ENCODE measurements at places on chromosomes 3 and 15.

- no peak for DNase-seq
Observed at GRCh38 chr3:128009952-128010846, 42.0 kb upstream of the SEC61A1 start.

DNA sequence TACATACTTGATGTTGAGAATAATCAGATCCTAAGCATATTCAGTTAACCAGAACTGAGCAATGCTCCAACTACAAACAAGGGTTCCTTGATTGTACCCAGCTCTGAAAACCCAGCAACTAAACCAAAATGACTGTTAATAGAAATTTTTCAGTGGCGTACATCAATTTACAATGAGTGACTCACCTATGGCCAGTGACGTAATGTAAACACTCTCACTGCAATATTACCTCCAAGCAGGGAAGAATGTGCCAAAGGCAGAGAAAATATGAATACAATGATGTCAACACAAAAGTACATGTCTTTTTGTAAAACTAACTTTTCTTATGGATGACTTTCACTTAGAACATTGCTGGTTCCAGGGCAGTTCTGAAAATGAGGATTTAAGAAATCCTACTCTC, 611.3 kb downstream of the EDEM1 start:
- DNase-seq = no peak

- no peak for DNase-seq
Observed at GRCh38 chr15:50278496-50278895, 13.0 kb upstream of the HDC start.

- no peak for DNase-seq
Observed at GRCh38 chr3:21477541-21478288, 273.3 kb downstream of the ZNF385D start.

DNA sequence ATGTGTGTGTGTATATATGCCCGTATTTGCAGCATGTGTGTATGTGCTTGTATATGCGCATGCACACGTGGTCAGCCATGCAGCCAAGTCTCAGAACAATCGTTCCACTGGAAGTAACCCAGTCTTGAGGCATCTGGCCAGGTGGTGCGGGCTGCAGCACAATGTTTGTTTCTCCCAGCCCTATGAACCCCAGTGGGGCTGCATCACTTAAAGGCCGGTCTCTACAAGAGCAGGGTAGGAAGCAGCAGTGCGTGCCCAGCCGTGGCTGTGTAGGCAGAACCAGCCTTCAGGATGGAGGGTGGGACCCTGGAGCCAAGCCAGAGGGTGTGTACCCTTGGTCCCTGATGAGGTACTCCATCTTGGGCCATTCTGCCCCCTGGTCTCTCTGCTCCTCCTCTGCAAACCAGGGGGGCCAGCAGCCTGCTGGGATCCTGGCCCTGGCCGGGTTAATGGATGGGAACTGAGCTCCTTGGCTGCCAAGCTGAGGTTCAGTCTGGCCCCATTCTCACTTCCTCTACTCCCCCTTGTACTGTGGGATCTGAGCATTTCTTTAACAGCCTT, 11.8 kb downstream of the KLF13 start:
- no peak for DNase-seq

DNA sequence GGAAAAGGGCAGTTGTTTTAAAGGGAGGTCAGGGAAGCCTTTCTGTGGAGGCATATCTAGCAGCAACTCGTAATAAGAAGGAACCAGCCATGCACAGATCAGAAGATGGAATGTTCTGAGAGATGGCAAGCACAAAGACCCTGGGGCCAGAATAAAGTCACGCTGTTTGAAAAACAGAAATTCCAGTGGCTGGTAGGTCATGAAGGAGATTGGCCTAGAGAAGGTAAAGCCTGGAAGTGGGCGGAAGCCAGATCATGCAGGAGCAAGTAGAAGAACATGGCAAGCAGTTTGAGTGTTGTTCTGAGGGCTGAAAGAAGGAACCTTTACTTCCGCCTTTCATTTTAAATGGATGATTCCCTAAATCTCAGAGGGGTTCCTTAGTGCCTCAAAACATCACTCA, 208.1 kb upstream of the PPP2R3A start:
- DNase-seq = no peak

- DNase-seq = no peak
Observed at GRCh38 chr3:12990781-12991480, 82.3 kb downstream of the IQSEC1 start.

DNA sequence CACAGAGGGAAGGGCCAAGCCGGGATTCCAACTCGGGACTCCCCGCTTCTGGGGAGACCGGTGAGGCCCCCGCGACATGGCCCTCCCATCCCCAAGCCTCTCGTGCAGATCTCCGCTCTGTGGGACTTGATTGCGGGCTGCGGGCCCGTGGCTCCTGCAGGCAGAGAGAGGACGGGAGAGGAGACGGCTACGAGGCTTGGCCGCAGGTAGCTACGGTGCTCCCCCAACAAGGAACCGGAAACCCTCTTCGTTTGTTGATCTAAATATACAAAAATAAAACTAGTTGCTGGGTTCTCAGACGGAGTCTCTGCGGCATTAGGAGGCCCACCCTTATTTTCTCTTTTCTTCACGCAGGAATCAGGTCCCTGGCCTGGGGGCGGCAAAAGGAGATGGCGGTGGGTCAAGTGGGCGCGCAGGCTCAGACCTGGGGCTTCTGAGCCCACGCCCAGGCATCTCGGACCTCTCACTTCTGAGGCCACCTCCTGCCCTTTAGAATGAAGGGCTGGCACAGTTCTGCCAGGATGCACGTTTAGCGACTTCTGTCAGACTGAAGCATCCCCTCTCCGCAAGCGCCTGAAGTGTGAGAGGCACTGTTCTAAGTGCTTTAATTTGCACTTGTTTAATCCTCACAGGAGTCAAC, 10.9 kb downstream of the GNB5 start:
- DNase-seq = no peak

DNA sequence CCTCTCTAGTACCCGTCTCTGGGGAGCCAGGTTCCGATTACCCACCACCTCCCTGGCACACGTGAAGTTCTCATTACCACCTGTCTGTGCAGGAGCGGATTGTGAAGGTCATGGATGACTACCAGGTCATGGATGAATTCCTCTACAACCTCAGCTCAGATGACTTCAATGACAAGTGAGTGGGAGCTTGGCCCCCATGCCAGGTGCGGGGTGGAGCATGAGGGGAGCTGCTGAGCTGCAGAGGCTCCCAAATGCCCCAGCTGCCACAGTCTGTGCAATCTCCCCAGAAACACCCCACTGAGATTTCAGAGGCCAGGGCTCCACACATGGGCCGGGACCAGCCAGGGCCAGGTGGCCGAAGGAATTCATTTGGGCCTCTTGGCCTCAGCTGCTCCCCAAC, 34.3 kb downstream of the DNAH1 start:
- no peak for DNase-seq

GRCh38 chr15:86392296-86392695, 312.6 kb downstream of the AGBL1 start:
- no peak for DNase-seq

- DNase-seq = no peak
Observed at GRCh38 chr3:25904206-25904605, 114.3 kb downstream of the OXSM start.

DNA sequence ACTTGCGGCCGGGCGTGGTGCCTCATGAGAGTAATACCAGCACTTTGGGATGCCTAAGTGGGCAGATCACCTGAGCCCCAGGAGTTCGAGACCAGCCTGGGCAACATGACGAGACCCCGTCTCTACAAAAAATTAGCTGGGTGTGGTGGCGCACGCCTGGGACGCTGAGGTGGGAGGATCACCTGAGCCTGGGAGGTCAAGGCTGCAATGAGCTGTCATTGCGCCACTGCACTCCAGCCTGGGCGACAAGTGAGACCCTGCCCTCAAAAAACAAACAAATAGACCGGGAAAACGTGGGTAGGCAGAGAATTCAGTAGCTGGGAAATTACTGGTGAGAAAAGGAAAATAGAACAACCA, 667 bp downstream of the UMPS start:
- no peak for DNase-seq

- no peak for DNase-seq
Observed at GRCh38 chr3:170867143-170867937, 2.7 kb downstream of the RPL22L1 start.

DNA sequence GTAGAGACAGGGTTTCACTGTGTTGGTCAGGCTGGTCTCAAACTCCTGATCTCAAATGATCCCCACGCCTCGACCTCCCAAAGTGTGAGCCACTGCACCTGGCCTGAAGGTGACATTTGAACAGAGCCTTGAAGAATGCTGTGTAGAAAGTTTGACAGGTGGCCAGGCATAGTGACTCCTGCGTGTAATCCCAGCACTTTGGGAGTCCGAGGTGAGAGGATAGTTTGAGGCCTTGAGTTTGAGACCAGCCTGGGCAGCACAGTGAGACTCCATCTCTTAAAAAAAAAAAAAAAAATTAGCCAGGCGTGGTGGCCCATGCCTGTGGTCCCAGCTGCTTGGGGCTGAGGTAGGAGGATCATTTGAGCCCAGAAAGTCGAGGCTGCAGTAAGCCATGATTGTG, 1.5 kb downstream of the IQGAP1 start:
- DNase-seq = no peak

- DNase-seq = no peak
Observed at GRCh38 chr3:163809540-163809993, 1268.7 kb downstream of the SI start.

DNA sequence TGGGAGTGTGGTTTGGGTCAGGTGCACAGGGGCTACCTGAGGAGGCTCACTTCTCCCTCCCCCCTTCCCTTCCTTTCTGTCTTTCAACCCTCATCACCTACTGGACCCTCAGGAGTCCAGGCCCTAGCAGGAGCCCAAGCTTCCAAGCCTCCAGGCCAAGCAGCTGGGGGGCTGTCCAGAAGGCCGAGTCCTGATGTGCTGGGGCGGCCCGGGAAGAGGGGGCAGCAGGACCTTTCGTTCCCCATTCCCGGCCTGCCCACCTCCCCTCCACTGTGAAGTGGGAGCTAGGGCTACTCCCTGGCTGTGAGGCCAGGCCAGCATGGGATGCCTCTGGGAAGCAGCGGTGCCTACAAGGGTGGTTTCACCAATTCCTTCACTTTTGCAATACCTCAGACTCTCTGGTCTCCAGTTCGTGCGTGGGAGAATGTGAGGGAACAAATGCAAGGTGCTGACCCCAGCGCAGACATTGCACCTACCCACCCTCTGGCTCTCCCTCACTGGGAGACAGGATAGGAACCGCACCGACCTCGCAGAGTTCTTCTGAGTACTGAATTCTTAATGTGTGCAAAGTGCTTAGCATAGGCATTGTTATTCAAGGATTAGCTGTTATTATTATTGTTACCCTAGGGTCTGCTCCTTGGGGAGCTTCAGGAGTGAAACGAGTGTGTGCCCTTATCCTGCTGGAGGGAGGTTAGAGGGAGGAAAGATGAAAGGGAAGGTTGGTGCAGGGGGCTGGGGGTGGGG, 2.5 kb downstream of the EPHB3 start:
- no peak for DNase-seq

GRCh38 chr15:98954411-98954810, 53.2 kb downstream of the PGPEP1L start:
- DNase-seq = no peak

DNA sequence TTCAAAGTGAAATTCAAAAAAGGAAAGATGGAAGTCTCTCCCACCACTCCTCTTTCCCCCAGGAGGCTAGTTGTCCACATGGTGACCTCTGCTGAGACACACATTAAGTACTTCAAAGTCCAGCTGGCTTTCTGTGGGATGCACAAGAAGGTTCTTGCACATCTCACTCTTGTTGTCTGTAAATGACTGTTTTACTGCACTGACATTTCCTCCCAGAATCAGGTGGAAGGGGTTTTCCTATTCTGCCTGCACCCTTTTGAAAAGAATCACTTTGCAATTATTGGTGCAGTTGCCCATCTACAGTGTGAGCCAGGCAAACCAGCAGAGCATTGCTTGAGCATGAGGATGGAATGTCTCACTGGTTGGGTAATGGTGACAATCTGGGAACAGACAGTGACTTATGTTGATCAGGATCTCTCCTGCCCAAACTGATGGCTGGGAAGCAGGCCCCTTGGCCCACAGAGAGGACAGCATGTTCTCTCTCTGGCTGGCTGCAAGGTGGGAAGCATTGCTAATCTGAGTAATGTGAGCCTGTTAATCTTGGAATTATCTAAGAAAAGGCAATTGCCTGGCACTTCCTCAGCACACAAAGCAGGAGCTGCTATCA, 347.7 kb upstream of the SATB1 start:
- DNase-seq = no peak

DNA sequence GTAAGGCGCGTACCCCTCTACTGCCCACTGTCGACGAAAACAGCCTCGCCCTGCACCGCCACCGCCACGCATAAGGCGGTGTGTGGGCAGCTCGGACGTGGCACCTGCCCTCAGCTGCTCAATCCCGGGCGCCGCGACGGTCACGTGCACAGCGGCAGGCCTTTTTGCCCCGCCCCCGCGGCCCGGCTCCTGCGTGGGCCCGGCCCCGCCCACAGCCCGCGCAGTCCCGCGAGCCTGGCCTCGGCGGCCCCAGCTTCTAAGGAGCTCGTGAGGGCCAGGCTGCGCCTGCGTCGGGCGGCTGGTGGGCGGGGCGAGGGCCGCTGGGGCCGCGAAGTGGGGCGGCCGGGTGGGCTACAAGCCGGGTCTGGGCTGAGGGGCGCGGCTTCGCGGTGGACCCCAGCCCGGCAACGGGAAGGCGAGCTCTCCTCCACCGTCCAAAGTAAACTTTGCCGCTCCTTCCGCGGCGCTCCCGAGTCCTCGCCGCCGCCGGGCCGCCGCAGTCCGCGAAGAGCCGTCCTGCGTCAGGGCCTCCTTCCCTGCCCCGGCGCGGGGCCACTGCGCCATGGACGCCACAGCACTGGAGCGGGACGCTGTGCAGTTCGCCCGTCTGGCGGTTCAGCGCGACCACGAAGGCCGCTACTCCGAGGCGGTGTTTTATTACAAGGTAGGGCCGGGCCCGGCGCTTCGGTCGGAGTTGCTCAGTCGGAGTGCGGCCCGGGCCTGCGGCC, at the start of gene CAPN7:
Gene CAPN7 (plus strand): TSS at position 313 of the 728 bp plus-strand sequence. CDS start 250 bp downstream, at position 563.
- no peak for DNase-seq

GRCh38 chr3:196163666-196164493, 47.3 kb downstream of the ZDHHC19 start:
- DNase-seq = no peak

DNA sequence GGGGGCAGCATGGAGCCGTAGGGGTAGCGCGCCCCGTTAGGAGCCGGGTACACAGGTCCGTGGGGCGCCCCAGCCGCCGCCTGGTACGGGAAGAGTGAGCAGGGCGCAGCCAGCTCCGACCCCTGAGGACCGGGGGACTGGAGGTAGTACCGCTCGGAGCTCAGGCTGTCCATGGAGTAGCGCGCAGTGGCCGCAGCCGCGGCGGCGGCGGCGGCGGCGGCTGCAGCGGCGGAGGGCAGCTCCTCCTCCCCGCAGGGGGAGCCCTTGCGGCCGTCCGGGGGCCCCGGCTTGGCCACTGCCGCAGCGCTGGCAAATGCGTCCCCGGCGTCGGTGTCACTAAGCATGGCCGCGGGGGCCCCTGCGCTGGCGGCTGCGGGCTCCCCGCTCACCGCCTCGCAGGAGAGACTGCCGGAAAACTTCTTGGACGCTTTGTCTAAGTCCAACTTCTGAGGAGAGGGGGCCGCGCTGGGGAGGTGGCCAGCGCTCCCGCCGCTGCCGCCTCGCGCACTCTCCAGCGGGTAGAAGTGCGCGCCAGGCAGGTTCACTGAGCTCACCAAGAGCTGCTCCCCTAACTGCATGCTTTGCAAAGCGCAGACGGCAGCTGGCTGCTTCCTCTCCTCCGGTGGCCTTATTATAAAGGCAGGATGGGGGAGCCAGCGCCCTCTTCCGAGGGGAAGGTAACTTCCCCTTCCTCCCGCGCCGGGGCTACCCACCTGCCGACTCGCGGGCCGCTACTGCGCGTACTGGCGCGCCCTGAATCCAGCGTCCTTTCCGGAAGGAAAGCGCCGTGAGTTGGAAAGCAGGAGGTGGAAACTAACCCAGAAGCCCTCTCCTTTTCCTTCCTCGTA, at the start of gene EOMES:
Gene EOMES (minus strand): TSS at position 607 of the 848 bp plus-strand sequence. CDS start 29 bp downstream, at position 578.
- no peak for DNase-seq

GRCh38 chr3:195770081-195770840, 41.5 kb downstream of the MUC4 start:
- no peak for DNase-seq

- no peak for DNase-seq
Observed at GRCh38 chr3:136835813-136836510, 17.0 kb downstream of the SLC35G2 start.

All from SHP77 treated with DMSO at 0.1 percent for 48 hours (cell line).